Retina (tissue), 1 donor: ENCODE measurements at places on chromosomes 1 and 21.
A peak's percentile ranks its signal among the peaks of the same experiment; 100 is the strongest.

GRCh38 chr1:217079584-217079983 is 356.4 kb upstream of the ESRRG start:
- DNase-seq, result no peak

- DNase-seq, result no peak
Measured at GRCh38 chr1:39722495-39722894, 16.2 kb upstream of the PPIE start.

GRCh38 chr1:230772457-230773395 is 25.5 kb downstream of the CAPN9 start:
- peak; percentile 54 for DNase-seq

DNA sequence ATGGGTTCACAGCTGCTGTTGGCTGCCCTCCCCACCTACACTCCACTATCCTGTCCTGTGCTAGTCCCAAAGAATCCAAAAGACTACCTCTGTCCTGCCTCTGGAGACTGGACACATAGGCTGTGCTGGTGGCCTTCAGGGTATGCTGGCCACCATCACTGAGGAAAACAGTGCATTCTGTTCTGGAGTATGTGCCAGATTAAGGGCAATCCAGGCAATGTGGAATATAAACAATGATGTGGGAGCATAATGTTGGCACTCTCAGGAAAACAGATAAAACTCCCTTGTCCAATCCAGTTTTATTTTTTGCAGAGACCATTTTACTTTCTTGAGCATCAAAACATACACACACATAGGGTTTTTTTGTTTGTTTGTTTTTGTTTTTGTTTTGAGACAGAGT is 94.3 kb downstream of the GLUL start:
- DNase-seq, result no peak

DNA sequence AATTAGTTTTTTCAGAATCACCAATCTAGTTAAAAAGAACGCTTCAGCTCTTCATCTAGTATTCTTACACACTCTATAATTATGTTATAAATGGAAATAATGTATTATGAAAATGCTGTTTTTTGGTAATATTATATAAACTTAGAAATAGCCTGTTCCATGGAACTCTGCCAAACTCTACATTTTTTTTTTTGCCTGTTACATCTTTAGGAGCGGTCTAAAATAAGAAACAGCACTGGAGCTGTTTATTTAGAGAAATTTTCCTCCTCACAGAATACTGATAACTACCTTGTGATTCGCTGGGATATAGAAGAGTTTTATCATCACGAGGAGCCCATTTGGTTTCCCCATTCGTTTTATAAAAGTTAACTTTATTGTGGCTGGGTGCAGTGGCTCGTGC is 58.5 kb downstream of the PKN2 start:
- DNase-seq, result no peak

GRCh38 chr1:54607821-54608565 is 15.3 kb downstream of the FAM151A start:
- DNase-seq, result no peak

DNA sequence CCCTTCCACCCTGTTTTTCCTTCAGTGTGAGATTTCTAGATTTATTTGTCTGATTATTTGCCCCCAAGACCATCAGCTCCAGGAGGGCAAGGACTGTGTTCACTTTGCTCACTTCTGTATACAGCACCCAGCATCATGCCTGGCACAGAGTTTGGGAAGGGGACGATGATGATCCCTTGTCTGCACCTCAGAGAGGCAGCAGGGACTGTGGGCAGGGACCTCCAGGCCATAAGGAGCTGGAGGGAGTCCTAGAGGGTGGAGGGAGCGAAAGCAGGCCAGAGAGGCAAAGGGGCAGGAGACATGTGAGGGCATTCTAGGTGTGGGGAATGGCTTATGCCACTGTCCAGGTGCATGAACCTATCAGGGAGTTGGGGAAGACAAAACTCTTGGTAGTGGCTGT is 32.8 kb downstream of the H3-3A start:
- DNase-seq, result no peak

- DNase-seq, result peak; percentile 79
Measured at GRCh38 chr1:31182352-31182751, 57.3 kb downstream of the NKAIN1 start.

GRCh38 chr1:176826265-176826664 is 338.2 kb downstream of the ASTN1 start:
- DNase-seq, result no peak

- DNase-seq, result peak; percentile 27
Measured at GRCh38 chr1:7684132-7684531, 87.0 kb upstream of the VAMP3 start.

DNA sequence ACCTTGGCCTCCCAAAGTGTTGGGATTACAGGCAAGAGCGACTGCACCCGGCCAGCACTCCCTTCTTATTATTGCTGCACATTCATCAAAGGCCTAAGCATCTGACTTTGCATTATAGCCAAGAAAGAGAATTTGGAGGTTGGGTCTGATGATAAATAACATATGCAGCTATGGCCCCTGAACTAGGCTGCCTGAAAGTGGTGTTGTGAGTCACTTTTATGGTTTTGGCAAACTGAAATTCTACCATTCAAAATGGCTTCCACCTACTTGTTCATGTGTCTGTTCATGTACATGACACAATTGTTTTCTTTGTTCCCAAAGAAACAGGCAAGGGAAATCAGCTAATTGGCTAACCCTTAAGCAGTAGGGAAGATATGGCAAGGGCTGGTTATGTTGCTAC is 25.0 kb upstream of the UAP1 start:
- DNase-seq, result no peak

DNA sequence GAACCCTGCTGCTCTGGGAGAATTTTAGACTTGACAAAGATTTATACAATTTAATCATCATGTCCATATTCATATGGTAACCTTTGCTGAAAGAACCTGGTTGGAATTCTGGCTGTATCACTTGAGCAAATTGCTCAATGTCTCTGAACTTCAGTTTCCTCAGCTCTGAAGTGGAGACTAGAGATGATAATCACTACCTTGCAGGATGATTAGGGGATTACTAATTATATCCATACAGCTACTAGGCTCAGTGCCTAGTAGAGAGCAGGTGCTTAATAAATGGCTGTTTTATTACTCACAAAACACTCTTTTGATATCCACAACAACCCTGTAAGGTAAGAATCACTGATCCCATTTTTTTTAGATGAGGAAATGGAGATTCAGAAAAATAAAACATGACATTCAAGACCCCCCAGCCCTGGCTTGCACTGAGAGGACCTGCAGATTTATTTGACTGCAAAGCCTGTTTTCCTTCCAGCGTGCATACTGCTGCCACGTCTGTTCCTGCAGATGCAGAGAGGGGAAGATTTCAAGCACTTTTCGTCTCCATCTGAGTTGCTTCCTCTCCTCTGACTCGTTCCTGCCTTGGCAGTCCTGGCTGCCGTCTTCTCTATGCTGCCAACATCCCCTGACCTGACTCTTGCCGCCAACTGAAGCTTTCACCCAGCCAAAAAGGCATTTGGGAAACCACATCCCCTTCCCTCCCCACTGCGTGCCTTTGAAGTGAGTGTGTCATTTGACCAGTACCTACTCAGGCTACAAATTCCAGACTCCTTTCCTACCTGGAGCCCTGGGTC is 203.0 kb downstream of the PLPP3 start:
- DNase-seq, result no peak

- no peak for DNase-seq
Measured at GRCh38 chr1:61004262-61005003, 77.9 kb upstream of the NFIA start.

- no peak for DNase-seq
Measured at GRCh38 chr1:23291706-23292105, 52.4 kb downstream of the HNRNPR start.

- no peak for DNase-seq
Measured at GRCh38 chr1:228989676-228989991, 254.4 kb downstream of the RHOU start.

GRCh38 chr1:153465811-153466636 is 5.6 kb upstream of the S100A7 start:
- DNase-seq, result peak; percentile 77

- DNase-seq, result no peak
Measured at GRCh38 chr1:175171036-175171913, 21.3 kb downstream of the KIAA0040 start.

GRCh38 chr21:45823100-45823681 is 158.4 kb upstream of the COL6A1 start:
- DNase-seq, result no peak

DNA sequence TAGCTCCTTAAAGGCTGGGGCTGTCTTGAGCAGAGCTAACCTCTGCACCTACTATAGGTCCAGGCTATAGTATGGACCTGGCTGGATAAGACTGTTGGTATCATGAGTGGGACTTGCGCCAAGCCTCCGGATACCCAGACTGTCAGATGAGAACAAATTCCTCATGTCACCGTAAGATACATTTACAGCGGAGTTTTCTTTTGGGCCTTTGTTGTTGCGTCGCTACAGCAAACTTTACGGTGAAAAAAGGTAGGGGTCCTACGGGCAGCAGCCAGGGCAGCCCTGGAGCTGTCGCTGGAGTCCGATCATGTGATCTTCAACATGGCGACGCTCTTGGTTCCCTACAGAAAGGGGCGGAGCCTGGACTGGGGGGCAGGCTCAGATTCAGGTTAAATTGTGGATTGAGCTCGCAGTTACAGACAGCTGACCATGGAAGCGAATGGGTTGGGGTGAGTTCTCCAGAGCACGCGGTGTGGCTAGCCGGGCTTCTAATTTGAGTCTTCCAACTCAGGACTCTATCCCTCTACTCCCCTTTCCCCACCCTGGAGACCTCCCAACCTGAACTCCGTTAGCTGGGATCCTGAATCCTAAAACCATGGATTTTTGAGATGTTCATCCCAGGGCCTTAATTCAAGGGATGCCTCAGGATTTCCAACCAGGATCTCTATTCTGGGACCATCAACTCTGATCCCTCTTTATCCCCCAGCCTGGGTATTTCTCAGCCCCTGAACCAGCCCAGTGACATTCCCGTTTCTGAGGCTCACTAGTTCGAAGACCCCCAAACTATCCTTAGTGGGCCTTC is at the start of gene UROD:
UROD (plus strand) TSS at position 418 of the 802 bp plus-strand sequence; CDS start at position 430, 12 bp downstream.
- DNase-seq, result peak; percentile 93

- DNase-seq, result no peak
Measured at GRCh38 chr1:160099716-160100375, 1.4 kb upstream of the IGSF8 start.

DNA sequence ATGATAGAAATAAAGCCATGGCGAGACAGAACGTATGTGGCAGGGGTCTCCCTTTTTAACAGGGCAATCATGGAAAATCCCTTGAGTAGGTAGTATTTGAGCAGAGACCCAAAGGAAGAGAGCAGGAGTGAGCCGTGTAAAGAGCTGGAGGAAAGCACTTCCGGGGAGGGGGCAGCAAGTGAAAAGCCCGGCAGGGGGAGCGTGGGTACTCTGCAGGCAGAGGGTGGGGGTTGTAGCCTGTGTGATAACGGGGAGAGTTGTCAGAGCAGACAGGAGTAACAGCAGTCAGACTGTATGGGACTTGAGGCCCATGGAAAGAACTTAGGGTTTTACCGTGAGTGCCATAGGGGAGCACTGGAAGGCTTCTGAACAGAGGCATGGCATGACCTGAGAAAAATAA is 51.1 kb upstream of the LDLRAP1 start:
- no peak for DNase-seq

DNA sequence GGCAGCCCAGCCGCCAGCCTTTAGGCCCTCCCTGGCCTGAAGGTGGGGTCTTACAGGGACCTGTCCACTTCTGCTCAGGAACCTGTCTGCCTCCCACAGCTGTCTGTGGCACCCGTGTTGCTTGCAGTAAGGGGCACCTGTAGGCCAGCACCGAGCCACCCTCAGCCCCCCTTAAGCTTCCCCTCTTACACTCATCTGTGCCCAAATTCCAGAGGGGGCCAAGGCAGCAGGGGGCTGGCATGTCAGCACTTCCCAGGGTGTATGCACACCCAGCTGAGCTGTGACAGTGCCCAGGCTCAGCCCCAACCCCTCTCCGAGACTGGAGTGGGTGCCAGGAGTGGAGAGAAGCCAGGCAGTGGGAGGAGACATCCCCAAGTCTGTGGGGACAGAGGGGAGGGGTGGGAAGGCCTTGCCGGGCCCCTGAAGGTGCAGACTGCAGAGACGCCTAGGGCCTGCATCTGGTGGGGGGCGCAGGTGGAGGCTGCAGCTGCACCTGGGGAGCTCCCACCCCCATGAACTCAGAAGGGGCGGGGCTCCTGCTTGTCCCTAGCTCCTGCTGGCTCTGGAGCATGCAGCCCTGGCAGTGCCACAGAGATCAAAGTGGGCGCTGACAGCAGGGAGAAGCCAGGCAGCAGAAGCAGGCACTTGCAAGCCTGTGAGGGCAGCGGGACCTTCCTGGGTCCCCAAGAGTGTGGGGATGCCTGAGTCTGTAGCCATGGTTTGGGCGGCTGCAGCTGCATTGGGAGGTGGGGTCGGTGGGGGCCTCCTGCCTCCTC is 5.4 kb upstream of the SLC2A7 start:
- DNase-seq, result no peak

- no peak for DNase-seq
Measured at GRCh38 chr1:78370356-78370755, 120.4 kb upstream of the PTGFR start.

GRCh38 chr1:54027848-54028247 is 9.9 kb upstream of the LDLRAD1 start:
- no peak for DNase-seq

DNA sequence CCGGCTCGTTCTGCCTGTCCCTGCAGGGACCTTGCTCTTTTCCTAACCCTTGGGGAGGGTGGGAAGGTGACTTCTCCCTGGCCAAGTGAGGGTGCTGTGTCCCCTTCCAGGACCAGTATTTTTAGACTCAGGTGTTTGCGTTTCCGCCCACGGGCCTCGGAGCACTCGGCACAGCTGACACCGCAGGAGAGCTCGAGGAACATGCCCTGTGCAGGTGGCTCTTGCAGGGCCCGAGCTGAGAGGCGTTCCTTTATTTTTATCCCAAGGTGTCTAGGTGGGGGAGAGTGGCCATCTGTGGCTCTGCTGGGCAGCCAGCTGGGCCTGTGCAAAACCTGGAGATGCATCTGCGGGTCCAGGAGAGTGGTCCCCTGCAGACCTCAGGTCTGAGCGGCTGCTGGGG is 16.0 kb downstream of the PLCH2 start:
- DNase-seq, result no peak

DNA sequence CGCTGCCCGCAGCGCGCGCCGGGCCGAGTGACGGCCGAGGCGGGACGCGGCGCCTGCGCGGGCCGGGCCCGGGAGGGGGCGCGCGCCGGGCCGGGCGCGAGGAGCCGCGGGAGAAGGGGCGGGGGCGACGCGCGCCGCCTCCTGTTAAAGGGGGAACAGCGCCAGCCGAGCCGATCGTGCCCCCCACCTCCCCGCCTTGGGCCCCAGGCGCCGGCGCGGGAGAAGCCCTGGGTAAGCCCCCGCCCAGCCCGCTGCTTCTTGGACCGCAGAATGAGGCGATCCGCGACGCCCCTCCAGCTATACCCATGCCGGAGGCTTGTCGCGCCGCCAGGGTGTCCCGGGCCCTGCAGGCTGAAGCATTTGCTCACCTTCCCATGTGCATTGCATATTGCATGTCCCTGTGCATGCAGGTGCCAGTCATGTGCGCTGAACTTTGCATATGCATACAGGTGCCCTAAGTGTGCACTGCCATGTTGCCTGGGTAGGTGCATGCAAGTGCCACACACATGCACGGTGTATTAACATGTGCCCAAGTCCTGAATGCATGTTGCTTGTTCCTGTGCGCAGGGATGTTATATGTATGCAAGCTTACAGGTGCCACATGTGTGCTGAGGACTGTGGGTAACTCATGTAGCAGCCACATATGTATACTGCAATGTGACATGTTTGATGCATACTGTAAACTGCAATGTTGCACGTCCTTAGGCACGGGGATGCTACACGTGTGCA is at the start of gene ADGRB2:
ADGRB2 (minus strand) TSS at position 29 of the 729 bp plus-strand sequence. CDS start 7,119 bp downstream, outside the sequence.
- peak; percentile 72 for DNase-seq
